Bronchial epithelial cell (primary cell): ENCODE measurements at places on chromosomes 1 and 21. TPM values are rescaled to one million over a fixed set of nuclear protein-coding genes. Genes with fewer than 3 reads are reported as not detected.

- DNase-seq: no peak
Observed at GRCh38 chr1:58649555-58649954, 50.3 kb downstream of the MYSM1 start.

GRCh38 chr1:47579809-47580208 is 142.0 kb downstream of the FOXD2 start:
- DNase-seq: no peak

- DNase-seq: no peak
Observed at GRCh38 chr1:205287767-205288559, 33.6 kb downstream of the NUAK2 start.

DNA sequence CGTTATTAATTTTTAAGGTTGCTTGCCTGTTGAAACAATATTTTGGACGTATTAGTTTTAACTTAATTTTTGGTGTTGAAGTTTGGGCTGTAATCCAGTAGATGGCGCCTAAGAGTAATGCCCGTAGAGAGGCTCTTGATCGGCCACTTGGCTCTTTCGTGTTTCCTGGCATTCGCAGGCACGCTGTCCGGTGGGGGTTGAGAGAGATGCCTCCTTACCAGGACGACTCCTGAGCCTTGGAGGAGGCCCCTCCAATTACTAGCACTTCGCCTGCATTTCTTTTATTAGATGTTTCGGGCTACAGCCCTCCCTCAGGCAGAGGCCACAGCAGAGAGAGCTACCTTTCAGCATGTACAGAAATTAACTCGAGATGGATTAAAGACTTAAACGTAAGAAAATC is 12.0 kb downstream of the OR2M4 start:
- DNase-seq: peak; percentile 29

DNA sequence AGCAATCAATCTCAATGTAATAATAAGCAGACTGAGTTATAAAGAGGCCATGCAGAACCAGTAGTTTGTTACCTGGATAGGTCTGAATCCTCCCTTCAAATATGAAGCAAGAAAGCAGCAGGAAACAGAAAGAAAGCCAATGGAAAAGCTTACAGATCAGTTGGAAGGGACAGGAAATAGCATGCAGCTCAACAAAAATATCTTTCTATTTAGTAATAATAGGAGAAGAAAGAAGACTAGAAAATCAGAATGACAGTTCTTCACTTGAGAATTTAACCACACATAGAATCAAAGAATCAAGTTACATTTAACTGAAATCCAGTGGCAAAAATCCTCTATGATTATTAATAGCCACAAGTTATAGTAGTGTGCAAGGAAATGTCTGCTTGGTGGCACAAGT is 194.4 kb downstream of the EIF4G3 start:
- peak; percentile 31 for DNase-seq

SYT6 gene
- not detected in 2 replicates for total RNA-seq

KCND3 gene
- under 0.01 and 0.13 TPM in 2 replicates for total RNA-seq

KCNH1 gene
- total RNA-seq: under 0.01 TPM in 1 of 2 replicates, not detected in the other
